Renal pelvis (tissue), 12 donors: ENCODE measurements at places on chromosomes 4 and X. TPM values are rescaled to one million over a fixed set of nuclear protein-coding genes. Genes with fewer than 3 reads are reported as not detected.

DNA sequence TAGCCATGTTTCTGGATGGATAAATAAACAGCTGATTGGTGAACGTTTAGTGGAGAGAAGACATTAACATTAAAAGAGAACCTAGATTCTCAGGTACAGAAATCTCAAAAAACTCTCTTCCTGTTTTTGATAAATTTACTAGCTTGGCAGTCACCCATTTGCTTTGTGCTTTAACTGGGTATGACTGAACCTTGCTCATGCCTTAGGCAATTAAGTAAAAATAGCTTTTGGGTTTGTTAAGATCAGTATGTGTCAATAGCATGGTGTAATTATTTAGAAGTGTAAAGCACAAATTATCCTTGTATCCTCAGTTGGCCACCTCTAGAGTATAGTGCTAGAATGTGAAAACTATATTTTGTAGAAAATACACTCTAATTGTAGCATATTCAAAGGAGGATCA is 200.0 kb downstream of the CFAP299 start:
- no peak for DNase-seq

DNA sequence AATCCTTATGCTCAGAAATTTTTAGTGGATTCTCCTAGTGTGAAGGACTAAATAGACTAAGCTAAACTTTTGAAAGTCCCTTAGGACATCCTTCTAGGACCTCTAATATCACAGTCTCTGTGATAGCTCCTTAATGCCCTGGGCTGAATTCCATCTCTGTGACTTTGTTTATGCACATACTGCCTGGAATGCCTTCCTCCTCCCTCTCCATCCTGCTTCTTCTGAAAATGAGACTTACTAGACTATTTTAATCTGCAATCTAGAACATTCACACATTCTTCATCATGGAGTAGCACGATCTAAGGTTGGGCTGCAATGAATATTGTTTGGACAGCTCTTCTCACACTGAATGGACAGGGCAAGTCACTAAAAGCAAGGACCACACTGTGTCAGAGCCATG is 65.0 kb upstream of the MSX1 start:
- no peak for DNase-seq

GRCh38 chrX:32673193-32673592 is 538.2 kb downstream of the DMD start:
- peak; percentile 2 for DNase-seq

- no peak for DNase-seq
These were observed 69.5 kb upstream of the BLTP1 start for GRCh38 chr4:122082661-122083060.

DNA sequence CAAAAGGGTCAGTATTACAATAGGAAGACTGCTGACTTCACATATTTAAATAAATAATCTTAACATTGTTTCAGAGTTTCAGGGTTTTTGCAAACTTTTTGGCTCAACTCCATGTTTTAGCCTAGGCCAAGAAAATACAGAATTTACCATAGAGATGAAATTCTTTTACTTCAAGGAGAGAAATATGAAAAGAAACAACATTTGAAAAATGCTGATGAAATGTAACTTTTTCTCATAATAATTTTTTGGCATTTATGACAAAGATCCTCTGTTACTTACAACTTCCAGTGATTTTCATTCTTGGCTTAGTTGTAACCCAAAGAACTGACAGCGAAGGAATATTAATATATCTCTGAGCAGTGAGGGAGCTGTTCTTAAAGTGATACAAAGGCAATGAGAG is 316.1 kb upstream of the EMCN start:
- no peak for DNase-seq

DNA sequence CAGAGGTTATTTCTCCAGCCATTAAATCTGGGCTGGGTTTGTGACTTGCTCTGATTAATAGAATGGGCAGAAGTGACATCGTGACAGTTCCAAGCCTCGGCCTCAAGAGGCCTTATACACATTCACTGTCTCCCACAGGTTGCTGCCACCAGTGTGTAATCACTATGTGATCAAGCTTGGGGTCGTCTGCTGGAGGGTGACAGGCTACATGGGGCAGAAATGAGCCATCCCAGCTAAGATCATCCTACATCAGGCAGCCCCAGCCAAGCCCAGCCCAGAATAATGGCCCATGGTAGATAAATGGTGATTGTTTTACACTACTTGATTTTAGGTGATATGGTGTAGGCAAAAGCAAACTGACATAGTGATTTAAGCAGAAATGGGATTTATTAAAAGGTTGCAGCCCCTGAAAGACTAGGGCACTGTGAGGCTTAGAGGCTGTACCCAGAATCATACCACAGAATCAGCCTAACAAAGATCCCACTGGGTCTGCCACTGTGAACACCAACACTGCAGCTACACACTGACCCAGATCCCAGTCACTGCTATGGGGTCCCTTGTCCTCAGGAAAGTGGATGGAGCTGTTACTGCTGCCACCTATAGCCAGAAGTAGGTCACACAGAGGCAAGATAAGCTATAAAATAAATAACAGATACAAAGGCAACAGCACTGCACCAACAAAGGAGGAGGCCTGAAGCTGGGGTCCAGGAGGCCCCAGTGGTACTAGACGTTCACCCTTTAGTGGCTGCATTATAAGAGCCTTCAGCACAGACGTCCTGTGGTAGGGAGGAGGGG is 159.6 kb upstream of the RBPJ start:
- DNase-seq = no peak

The S100G gene
- polyA plus RNA-seq = not detected

DNA sequence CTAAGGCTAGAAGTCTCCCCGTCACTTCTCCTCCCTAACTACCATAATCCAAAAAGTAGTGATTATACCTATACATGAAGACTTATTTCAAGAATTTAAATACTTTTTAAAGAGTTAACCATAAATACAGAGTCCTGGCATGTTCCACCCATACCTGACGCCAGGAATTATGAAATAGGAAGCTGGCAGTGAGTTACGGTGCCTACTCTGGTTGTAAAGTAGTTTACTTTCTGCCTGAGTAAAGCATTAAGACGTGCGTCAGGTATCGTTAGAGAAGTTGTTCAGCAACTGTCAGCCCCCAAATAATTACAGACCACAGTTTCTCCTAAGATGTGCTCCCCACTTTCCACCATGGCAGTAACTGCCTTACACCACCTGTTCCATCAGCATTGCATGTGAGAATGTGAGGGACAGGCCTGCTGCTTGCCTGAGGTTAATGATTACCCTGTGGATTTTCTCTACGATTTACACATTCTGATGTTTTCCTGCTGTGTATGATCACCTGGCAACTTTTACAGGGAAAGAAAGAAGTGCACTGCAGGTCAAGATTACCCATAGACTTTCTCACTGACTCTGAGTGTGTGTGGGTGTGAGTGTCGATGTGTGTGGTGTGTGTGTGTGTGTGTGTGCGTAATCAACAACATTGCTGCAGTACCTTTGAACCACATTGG is 92.3 kb upstream of the SLC7A11 start:
- DNase-seq = peak; percentile 54

DNA sequence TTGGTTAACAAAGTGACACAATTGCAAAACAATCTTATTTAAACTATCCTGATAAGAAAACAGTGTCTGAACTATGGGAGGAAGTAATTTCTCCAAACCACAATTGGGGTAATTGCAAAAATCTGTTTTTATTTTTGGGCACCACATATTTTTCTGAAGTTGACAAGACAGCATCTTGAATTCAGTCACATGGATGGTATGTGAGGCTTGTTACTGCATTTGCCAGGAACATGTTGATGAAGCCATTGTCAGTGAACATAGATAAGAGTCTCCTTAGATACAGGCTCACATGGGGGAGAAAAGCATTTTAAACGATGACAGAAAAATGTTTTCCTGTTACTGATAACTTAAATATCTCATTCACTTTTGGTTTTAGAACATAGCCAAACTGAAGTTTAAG is 5.5 kb upstream of the USP53 start:
- DNase-seq = no peak

DNA sequence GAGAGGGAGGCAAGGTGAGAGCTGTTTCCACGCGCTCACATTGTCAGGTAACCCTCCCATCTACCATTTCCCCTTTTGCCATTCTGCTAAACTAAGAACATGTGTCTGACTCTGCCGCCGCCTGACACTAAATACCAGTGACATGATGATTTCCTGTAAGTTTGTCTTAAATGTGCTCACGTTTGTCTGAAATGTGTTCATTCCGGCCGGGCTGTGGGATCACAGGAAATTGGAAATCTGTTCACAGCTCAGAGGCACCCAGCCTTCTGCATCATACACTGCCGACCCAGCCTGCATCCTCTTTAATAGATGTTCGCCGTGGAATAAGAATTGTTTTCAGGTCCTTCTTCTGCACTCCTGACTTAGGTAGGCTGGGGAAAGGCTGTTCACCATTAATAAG is 336.2 kb upstream of the PPARGC1A start:
- no peak for DNase-seq

The CAPN6 gene
- 24.3 TPM for polyA plus RNA-seq

- DNase-seq = no peak
These were observed 34.7 kb downstream of the P2RY10 start for GRCh38 chrX:78979789-78980464.

The SSX1 gene
- polyA plus RNA-seq = not detected

GRCh38 chrX:140104760-140105159 is 139.4 kb upstream of the CXorf66 start:
- DNase-seq = no peak

DNA sequence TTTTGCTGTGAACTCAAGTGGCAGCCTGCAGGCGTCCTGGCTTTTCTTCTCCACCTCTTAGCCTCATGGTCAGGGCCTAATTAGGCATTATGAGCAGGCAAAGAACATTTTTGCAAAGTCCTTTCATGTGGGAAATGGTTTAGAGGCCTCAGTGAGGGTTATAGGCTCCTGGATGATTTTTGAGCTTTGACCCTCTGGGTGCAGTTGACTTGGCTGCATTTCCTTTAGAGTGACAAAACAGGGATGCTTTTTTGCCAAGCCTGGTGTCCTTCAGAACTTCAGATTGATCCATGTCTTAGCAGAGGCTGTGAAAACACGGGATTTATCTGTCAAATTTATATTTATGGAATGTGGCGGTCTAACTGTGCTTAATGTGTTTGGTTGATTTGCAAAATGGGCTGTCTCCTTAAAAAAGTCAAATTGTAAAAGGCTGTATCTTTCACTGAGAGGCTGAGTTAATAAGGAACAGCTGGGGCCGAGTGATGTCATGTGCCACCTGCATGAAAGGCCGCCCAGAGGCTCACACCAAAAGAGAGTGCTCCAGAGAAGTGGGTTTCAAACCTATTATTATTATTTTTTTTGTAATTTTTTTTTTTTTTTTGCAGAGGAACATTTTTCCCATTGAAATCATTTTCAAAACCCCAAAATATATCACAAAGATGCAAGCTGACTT is 192.2 kb upstream of the ARX start:
- DNase-seq = no peak

The GNL3L gene
- 24.8 TPM for polyA plus RNA-seq

The TIMM17B gene
- polyA plus RNA-seq = 43.6 TPM

GRCh38 chr4:115515366-115515765 is 401.9 kb upstream of the NDST4 start:
- DNase-seq = no peak

The MAGEC3 gene
- polyA plus RNA-seq = 0.84 TPM

DNA sequence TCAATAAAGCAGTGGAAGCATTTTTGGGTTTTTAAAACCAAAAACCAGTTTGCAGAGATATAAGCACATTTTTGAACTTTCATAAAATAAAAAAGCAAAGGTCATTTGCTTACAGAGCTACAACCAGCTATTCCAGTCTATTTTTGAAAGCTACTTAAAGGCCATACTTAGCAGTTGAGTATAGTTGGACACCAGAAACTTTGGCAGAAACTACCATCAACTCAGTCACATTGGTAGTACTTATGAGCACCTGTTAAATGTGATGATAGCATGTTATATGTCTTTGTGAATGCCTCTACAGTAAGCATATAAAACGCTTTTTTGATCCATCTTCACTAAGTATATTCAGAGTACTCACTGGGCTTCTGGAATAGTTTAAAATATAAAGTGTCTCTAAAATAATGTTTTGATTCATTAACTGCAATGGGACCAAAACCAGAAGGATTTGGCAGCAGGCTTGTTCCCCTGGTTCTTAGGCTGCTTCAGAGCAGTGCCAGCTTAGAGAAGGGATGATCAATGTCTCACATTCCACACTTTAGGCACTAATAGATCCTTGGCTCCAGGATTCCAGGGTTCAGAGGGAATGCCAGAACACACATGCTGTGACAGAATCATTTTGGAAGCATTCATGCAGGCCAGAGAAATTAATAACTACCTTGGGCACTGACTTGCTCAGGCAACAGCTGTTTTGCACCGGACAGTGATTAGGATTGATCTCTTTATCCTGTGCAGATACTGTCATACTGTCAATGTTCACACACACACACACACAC is 103.9 kb downstream of the IQCM start:
- no peak for DNase-seq

- no peak for DNase-seq
These were observed 437.1 kb upstream of the CTSO start for GRCh38 chr4:156390599-156391324.

- DNase-seq = peak; percentile 2
These were observed 1.0 kb downstream of the PRDX4 start for GRCh38 chrX:23668335-23668734.

DNA sequence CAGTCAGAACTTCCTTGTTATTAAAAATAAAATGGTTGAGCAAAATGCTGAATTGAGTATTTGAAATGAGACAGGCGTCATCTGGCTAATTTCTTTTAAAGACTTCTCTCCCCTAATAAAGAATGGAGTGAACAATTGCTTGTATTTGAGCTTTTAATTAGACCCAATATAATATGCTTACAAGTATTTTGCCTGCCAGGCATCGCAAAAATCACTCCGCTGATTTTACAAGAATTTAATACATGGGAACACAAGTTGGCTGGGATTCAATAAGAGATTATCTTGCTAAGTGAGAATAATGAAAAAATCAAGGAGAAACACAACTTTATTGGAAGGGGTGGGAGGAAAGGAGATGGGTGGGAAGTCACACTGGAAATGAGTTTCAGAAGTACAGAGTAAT is 52.3 kb downstream of the KLF3 start:
- no peak for DNase-seq

GRCh38 chr4:109708990-109709389 is 5.7 kb upstream of the CASP6 start:
- DNase-seq = no peak

The SPOCK3 gene
- 10.9 TPM for polyA plus RNA-seq

DNA sequence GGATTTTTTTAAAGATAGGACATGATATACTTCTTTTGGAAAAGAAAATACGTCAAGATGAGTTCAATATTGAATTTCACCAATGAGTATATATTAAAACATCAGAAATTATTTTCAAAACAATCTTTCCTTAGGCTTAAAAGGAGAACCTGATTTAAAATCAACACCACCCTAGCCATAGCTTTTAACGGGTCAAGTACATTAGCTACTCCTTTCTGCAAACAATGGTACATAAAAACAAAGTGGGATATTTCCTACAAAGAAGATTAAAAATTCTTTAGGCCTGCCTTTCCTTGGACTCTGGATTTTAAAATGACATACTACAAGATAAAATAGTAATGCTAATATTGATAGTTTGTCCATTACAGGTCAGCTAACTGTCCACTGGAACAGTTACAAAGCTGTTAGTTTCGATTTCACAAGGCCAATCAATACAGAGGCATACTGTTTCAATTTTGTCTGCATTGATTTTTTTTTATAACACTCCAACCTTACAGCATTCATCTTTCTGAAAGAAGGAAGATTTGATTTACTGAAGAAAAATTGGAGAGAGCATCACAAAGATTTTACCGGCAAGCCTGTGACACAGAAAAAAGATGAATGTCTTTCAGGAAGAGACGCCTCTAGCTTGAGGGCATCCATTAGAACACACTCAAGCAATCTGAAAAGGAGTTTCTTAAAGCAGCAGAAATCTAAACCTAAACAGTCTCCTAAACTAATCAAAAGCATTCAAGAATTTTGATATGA is 97.2 kb downstream of the MAB21L2 start:
- DNase-seq = no peak

- no peak for DNase-seq
These were observed 364.1 kb downstream of the FSTL5 start for GRCh38 chr4:161799710-161800109.

The TEX13D gene
- polyA plus RNA-seq = not detected

The ADH6 gene
- 31.8 TPM for polyA plus RNA-seq
